ENCODE measurements at places on chromosomes 7 and 10. TPM values are rescaled to one million over a fixed set of nuclear protein-coding genes. Genes with fewer than 3 reads are reported as not detected.

DNA sequence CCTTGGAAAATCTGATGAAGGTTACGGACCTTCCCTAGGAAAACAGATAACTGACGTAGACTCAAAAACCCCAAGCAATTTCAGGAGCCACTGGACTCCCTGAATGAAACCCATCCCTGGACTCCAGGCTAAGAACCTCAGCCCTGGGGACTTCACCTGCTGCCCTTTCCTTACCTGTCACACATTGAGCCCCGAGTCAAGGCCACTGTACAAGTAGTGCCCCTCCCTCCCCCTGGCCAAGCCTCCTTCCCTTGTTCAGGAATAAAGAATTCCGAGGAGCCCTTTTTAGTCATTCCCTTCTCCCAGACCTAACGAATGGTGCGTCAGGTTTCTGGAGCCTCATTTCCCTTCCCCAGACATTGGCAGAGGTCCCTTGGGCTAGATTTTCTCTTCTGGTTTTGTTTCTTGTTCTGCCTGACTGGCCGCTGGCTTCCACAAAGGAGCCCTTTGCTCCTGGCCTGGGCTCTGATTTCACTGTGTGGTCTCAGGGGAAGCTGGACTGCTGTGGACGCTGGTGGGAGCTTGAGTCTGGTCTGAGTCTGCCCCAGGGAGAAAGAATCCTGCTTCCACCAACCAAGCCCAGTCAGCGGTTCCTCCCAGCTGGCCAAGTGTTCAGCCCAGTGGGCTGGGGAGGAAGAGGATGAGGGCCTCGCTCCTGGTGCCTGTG lies 31.7 kb downstream of the ZNF775 start:
- no peaks in the 10 kb centered on the region for H3K27me3 ChIP-seq
- no peak overlapping the region for H3K4me3 ChIP-seq
- DNase-seq = no peak
- H3K4me1 ChIP-seq = peaks cover 20% of the 10 kb centered on the region
- H3K36me3 ChIP-seq = peaks cover 15% of the 10 kb centered on the region

The WNT2 gene
- not detected for total RNA-seq

GRCh38 chr10:102040305-102041050 lies 15.5 kb downstream of the ARMH3 start:
- peaks cover 20% of the 10 kb centered on the region for H3K36me3 ChIP-seq
- H3K4me3 ChIP-seq = no peak overlapping the region
- H3K4me1 ChIP-seq = peaks cover 3% of the 10 kb centered on the region
- no peak overlapping the region for H3K27ac ChIP-seq
- no peaks in the 10 kb centered on the region for H3K27me3 ChIP-seq

- H3K36me3 ChIP-seq = peaks cover 50% of the 10 kb centered on the region
- peak overlapping the region; percentile 90 for H3K27ac ChIP-seq
- peaks cover 73% of the 10 kb centered on the region for H3K4me1 ChIP-seq
Measured at GRCh38 chr7:2527505-2528467, 8.2 kb downstream of the LFNG start.

DNA sequence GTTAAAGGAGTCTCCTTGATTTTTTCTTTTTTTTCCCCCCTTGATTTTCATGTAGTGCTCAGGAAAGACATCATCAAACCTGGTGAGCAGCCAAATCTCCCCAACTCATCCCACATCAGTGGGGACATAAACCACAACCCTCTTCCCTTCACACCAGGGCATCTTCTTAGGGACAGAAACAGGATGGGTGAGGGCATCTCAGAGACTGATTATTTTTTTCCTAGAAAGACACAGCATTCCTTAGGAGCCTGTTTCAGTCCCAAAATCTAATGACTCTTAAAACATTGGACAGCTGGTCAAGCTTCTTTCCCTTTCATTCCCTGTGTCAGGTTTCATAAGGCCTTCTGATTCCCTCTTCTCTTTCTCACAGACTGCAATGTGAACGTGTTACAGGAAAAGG lies 31.5 kb upstream of the GSAP start:
- no peak overlapping the region for H3K27ac ChIP-seq
- H3K4me1 ChIP-seq = peaks cover 11% of the 10 kb centered on the region
- no peaks in the 10 kb centered on the region for H3K36me3 ChIP-seq
- peaks cover 1% of the 10 kb centered on the region for H3K27me3 ChIP-seq

DNA sequence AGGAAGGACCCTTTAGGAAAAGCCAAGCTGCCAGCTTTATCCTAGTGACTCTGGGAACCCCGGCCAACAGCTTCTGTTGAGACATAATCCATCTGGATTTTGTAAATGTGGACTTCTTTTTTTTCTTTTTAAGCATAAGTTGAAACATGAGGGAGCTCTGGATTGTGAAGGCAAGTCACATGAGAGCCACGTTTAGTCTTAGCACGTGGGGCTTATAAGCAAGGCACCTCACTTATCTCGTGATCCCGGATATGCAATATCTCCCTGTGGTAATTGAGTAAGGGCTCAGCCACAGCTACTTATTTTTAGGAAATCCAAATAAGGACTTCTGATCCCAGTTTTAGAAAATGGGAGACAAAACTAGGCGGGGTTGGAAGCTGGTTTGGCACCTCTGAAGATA lies 111.2 kb upstream of the PTN start:
- H3K4me3 ChIP-seq = no peak overlapping the region
- no peak overlapping the region for H3K27ac ChIP-seq

The FGFR2 gene
- total RNA-seq = not detected

- H3K36me3 ChIP-seq = peaks cover 7% of the 10 kb centered on the region
- H3K27ac ChIP-seq = no peak overlapping the region
- H3K27me3 ChIP-seq = no peaks in the 10 kb centered on the region
- no peak for DNase-seq
Measured at GRCh38 chr7:129831424-129832058, 121.2 kb downstream of the UBE2H start.

DNA sequence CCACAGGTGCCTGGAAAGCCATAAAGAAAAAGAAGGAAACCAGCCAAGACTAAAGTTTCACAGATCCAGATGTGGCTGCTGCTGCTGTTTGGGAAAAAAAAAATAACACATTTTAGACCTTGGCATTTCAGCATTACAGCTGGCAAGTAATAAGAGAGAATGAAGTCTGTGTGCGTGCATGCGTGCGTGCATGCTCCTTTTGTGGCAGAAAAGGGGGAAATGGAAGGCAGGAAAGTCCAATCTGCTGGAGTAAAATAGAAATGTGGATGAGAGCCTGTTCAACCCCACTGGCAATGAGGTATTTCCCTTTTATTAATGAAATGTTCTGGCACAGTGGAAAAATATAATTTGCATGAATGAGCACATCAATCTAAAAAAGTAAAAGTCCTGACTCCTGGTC lies 137.0 kb upstream of the SEMA3A start:
- H3K4me3 ChIP-seq = no peak overlapping the region
- H3K27ac ChIP-seq = no peak overlapping the region
- H3K4me1 ChIP-seq = no peaks in the 10 kb centered on the region
- DNase-seq = no peak
- no peaks in the 10 kb centered on the region for H3K36me3 ChIP-seq
- H3K27me3 ChIP-seq = no peaks in the 10 kb centered on the region

Measured in activated CD8-positive, alpha-beta T cell treated with anti-CD3 and anti-CD28 coated beads, Interleukin-2, amount 10 ng/mL, durations not matched to agents 7 days and 5 days (primary cell).